ENCODE measurements at places on chromosomes 12 and 14. TPM values are rescaled to one million over a fixed set of nuclear protein-coding genes. Genes with fewer than 3 reads are reported as not detected.

DNA sequence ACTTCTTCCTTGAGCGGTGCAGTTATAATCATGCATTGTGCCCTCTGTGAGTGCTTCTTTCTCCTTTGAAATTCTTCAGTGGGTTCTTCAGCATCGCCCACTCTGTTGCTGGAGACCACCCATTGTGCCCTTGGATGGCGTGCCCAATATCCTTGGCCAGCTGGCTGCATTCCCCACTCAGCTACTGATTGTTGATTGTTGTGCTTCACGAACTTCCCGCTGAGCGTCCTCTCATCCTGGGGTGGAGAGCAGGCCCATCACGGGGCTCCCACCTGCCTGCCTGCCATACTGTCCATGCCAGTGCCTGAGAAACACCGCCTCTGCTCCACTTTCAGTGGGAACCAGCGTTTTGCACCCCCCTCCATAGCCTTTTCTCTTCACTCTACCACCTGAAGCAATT, 8.6 kb upstream of the SSTR1 start:
- no peaks in the 10 kb centered on the region for H3K4me1 ChIP-seq
- DNase-seq = no peak

DNA sequence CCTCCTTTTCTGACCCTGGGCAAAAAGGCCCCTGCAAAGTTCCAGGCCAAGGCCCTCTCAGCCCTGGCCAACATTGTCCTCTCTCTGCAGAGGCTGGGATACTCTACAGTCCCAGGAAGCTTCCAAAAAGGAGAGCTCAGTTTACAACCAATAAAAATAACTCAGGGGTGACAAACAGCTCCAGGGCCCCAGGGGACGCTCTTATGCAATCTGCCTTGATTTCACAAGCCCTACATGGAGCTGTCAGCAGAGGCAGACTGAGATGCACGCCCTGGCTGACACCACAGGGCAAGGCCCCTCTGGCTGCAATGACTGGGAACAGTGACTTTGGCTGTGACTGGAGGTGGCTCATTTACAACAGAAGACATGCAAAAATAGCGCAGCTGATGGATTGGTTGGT, 129.0 kb upstream of the MED13L start:
- H3K27me3 ChIP-seq = no peaks in the 10 kb centered on the region
- peaks cover 2% of the 10 kb centered on the region for H3K4me1 ChIP-seq
- no peaks in the 10 kb centered on the region for H3K36me3 ChIP-seq

- no peak overlapping the region for H3K4me3 ChIP-seq
- DNase-seq = no peak
- peaks cover 3% of the 10 kb centered on the region for H3K27me3 ChIP-seq
- H3K27ac ChIP-seq = no peak overlapping the region
Observed at GRCh38 chr12:8554451-8555195, 13.9 kb upstream of the CLEC4E start.

DNA sequence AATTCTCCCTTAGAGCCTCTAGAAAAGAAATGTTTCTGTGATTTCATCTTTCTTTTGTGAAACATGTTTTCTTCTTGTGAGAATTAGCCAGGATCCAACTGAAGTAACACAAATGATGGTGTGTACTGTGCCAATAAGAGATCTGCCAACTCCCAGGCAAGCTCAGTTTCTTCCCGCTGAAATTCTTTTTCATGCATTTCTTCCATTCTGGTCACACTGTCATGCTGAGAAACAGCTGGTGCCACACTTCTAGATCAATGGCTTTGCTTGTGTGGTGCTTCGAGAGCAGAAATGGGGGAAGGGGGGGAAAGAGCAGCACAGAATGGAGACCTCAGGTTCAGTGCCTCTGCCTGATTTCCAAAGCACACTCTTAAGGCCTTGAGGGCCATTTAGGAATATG, 41.4 kb upstream of the FGF6 start:
- H3K27ac ChIP-seq = no peak overlapping the region
- peaks cover 24% of the 10 kb centered on the region for H3K36me3 ChIP-seq
- no peaks in the 10 kb centered on the region for H3K27me3 ChIP-seq
- peaks cover 2% of the 10 kb centered on the region for H3K4me1 ChIP-seq
- H3K4me3 ChIP-seq = no peak overlapping the region

Gene PTPN6
- total RNA-seq = 295 TPM

Gene ENDOU
- not detected for total RNA-seq

All from activated CD4-positive, alpha-beta memory T cell treated with anti-CD3 and anti-CD28 coated beads, Interleukin-2, amount 10 ng/mL, durations not matched to agents 7 days and 5 days (primary cell).